Fibroblast of skin of right biceps (primary cell): ENCODE measurements at places on chromosomes 16 and 17.

DNA sequence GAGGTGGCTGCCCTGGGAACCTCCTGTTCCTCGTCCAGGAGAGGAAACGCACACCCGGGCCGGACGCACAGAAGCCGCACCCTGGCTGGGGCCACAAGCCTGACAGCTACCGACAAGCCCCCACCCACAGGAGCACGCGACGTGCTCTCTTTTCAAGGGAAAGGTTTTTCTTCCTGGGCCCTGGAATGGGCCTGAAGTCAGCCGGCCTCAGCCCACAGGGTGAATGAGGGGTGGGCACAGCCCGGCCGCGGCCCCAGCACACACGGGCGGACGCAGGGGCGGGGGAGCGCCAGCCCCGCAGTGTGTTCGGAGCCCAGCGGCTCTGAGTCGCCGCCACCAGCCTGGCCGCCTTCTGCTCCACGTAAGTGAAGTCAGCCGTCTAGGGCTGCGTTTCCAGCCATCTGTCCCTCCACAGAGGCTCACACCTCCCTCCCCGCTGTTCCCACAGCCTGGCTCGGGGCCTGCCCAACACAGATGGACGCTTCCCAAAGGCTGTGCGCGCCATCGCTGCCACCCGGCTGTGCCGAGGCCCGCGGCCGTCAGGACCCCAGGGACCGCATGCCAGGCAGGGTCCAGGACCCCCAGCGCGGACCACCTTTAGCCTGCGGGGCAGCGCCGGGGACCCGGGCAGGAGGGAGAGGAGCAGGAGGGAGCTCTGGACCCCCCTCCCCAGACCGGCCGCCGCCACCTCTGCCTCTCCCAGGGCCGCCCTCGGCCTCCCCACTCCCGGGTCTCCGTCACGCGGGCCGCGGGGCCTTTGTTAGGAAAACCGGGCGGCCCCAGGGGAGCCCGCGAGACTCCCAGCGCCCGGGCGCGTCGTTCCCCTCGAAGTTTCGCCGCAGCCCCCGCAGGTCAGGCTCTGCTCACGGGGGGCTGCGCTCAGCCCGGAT is 36.8 kb downstream of the CBFA2T3 start:
- DNase-seq, result no peak

- DNase-seq, result no peak
These were observed 15.8 kb downstream of the EMP2 start for GRCh38 chr16:10564591-10564990.

DNA sequence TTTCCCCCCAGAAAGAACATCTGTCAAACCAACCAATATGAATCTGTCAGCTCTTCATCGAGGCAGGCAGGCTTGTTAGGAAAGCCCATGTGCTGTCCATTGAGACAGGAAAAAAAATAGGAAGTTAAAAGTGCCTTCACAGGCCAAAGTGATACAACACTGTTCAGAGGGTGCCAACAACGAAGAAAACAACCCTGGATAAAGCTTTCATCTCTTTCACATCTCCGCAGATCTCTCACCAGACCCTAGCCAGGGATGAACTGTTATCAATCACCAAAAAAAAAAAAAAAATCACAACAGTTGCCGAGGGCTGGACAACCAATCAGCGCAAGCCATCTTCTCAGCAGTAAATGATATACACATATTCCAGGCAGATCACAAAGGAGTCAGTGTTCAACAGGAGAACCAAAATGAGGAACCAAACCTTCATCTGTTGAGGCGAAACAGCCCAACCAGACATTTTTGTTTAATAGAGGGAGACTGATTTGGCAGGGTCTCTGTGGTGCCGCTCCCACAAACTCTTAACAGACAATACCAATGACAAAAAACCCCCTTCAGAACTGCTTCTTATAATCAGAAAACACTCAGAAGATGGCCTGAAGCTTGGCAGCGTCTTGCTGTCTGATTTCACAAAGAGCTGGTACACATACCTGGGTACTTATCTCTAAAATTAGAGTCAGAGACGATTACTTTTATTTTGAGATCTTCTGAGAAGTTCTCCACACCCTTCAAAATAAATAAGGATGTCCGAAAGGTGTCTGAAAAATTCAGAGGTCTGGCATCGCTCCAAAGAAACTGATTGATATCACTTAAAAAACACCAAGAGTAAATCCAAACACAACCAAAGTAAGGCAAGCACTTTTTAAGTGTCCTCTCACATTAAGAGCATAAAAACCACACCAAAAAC is 1.8 kb downstream of the MAP3K14 start:
- DNase-seq, result no peak

DNA sequence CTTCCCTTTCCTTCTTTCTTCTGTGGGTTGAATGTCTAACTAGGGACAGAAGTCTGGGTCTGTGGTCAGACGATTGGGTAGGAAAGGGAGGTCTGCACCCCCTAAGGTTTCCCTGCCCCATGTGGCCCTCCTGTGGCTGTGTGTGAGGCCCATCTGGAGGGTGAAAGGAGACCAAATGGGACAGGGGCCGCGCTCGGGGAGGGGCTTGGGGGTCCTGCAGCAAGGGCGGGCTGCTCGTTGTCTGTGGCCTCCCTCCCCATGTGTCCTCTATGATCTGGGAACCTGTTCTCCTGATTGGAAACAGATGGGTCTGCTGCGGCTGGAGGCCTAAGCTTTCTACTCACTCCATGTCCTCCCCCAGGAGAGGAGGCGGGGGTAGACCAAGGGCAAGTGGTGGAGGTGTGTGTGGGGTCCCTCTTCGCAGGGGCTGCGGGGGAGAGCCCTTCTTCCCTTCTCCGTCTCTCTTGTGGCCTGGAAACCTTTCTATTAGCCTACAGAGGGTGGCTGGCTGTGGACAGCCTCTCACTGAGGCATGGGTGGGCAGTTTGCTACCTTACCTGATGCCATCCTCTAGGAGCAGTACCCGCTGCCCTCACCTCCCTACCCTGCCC is 18.6 kb downstream of the IGFBP4 start:
- DNase-seq, result peak; percentile 69

- peak; percentile 59 for DNase-seq
These were observed 24.8 kb downstream of the MAP1LC3B start for GRCh38 chr16:87416826-87417527.

- DNase-seq, result no peak
These were observed 7.7 kb downstream of the CENPN start for GRCh38 chr16:81014672-81015071.
